Kasumi-1 (cell line): ENCODE measurements at places on chromosomes 3 and 15.

DNA sequence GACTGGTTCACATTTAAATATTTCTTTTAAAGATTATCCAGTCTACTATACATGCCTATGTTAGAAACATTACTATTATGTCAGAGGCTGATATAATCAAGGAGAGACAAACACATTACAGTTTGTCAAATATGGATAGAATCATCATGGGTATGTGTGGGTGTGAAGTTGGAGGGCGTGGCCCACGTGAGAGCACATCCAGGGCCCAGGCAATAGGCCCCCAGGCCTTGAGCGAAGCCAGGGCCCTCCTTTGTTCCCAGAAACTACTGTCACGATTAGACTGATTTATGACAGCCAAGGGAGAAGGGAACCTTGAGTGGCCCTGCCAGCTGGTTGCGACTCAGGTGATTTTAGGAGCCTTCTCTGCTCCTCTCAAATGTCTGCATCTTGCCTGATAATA is 26.9 kb upstream of the LDHAL6B start:
- no peak for DNase-seq

DNA sequence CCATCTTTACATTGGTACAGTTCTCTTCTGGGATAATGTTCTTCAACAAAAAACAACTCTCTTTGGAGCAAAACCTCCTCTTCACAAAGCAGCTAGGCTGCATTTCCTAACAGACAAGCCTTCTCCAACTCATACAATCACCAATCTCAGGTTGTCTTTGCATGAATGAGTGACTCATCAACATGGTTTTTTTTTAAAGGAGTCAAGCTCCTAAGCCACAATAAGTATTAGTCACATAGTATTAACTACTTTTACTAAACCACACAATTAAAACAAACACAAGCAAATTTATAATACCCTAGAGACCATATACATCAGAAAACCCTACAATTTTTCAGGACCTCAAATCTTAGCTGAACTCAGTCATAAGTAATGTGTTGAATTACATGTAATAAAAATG is 137.4 kb downstream of the TBC1D5 start:
- DNase-seq, result no peak

DNA sequence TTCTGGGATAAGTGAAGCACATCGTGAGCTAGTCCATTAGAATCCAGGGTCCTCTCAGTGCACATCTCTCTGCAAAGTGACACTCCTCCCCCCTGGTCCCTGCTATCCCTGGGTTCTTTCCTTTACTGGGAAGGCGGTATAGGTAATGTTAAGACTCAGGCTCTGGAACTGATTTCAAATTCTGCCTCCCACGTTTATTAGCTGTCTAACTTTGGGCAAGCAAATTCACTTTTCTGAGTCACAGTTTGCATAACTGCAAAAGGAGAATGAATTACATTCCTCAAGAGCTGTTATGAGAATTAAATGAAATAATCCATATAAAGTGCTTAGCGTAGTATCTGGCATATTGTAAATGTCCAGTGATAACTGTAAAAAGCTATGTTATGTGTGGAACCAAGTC is 168.1 kb upstream of the LRRN1 start:
- no peak for DNase-seq

- peak; percentile 38 for DNase-seq
These were observed 12.4 kb upstream of the RAB11A start for GRCh38 chr15:65856821-65857455.

DNA sequence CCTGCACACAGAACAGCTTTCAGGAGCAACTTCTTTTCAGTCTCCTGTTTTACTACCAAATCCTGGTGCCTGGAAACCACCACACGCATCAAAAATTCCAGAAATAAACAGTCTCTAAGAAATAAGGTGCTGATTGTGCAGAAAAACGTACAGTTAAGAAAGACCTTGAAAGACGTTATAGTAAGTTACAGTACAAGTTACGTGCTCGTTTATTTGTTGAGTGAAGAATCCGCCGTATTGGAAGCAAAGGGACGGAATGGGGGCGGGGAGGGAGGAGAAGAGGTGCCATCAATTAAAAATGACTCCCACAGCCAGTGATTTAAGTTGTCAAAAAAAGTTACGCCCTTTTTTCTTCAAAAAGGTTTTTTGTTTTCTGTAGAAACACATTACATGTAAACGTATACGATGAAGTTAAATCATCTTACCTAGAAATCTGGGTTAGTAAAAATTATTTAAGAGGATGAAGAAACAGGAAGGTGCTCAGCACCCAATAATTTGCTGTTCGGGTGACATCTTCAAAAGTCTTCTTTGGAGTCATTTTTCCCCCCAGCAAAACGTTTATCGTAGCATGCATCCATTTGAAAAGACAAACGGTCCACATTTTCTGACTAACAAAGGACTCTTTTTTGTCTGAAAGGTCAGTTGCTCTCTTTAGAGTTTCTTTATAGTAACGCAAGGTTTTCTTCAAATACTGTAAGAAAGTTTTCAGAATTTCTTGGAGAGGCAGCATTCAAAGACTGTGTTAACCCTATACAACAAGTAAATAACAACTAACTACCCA is 782 bp upstream of the UACA start:
- no peak for DNase-seq

- no peak for DNase-seq
These were observed 54.2 kb downstream of the FBXL2 start for GRCh38 chr3:33331414-33331813.

DNA sequence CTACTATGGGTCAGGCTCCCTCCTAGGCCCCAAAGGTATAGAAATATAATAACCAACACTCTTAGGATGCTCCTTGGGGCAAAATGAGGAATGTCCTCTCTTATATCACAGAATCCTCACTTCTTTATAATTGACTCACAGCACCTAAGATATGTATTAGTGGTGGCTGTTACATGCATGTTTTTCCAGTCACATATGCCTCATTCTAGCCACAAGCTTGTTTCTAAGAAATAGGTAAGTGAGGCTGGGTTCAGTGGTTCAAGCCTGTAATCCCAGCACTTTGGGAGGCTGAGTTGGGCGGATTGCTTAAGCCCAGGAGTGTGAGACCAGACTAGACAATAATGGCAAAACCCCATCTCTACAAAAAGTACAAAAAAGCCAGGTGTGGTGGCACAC is 57.9 kb upstream of the PSMD6 start:
- no peak for DNase-seq

- DNase-seq, result no peak
These were observed 2.7 kb upstream of the TPM1 start for GRCh38 chr15:63039811-63040210.

GRCh38 chr15:32033186-32033890 is 3.0 kb downstream of the CHRNA7 start:
- DNase-seq, result no peak

DNA sequence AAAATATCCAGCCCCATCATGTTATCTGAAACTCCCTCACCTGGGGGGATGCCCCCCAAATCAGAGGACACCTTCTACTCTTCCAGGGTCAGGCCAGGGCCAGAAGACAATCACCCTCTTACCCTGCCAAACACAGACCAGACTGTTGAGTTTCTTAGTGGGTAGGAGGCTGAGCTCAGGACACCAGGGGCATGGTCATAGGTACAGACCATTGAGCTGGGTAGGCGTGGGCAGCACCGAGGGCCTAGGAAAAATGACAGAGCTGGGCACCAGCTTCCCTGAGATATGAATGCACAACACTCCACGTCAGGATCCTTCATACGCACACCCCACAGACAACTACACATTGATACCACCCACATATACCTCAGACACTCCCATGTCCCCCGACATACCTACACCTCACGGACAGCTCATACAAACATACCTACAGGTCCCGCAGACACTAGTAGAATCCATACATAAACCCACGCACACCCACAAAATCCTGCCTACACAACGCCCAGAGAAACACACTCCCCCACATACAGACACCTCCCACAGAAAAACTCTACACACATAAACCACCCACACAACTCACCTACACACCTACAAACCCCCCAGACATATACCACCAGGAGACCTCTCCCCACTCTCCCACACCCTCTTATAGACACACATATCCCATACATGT is 11.8 kb downstream of the AP3B2 start:
- DNase-seq, result no peak

DNA sequence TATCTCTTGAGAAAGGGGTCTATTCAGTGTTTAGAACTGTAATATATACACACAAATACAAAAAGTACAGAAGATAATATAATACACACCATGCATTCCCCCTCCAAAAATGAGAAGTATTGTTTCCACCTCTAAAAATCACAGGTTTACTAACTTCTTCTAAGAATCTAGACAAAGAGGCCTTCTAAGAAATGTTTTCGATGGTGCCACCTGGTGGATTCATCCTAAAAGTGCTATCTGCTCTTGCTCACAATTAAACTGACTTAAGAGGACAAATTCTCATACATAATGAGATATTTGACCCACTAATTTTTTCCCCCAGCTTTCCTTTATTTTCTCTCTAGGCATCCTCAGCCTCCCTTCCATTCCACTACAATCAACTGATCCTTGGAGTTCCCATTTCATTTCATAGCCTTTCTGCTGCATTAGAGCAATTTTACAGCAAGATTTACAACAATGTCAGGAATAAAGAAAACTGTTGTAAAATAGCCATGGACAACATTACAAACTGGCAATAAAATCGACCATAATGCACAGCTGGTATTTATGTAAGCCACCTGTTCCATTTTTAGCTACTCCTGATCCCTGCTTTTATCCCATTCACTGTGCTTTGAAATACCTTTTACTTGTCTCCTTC is 124.6 kb downstream of the ARRDC4 start:
- DNase-seq, result peak; percentile 61

- DNase-seq, result no peak
These were observed 262.2 kb upstream of the IL12A start for GRCh38 chr3:159726231-159726964.

GRCh38 chr3:127780536-127781400 is 41.5 kb downstream of the MGLL start:
- no peak for DNase-seq

DNA sequence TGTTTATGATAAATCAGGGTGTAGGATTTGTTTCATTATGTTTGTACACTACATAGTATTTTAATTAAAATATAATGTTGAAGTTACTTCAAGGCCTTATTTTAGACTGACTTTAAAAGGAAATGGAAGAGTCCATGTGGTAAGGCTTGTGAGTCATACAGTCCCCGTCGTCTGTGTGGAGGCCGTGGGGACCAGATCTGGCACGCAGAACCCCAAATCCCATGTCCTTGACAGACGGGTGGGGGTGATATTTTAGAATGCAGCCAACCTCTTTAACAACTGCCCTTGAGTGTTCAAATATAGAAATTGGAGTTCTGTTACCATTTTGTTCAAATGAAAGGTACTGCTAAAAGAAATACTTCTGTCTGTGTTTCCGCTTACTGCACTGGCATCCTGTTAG is 35.8 kb downstream of the ABHD17C start:
- peak; percentile 56 for DNase-seq
